ENCODE measurements at places on chromosomes 11 and 22.

DNA sequence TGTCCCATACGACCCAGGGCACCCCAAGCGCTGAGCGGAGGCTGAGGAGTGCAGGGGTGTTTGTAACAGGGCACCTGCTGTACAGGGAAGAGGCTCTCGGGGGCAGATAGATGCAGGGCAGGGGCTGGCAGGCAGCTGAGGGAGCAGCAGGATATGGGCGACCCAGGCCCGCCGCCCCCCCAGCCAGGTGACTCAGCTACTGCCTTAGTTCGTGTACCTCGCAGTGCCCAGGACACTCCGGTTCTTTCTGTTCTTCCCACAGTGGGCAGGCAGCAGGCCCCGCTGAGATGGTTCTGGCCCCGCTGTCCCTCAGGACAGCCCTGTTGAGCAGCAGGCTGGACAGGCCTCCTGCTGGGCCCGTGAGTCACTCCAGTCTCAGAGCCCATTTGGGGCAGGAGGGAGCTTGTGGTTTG, 16.2 kb downstream of the PHLDA2 start:
- DNase-seq, result no peak

- DNase-seq, result no peak
Measured at GRCh38 chr11:12669930-12670329, 4.3 kb upstream of the TEAD1 start.

DNA sequence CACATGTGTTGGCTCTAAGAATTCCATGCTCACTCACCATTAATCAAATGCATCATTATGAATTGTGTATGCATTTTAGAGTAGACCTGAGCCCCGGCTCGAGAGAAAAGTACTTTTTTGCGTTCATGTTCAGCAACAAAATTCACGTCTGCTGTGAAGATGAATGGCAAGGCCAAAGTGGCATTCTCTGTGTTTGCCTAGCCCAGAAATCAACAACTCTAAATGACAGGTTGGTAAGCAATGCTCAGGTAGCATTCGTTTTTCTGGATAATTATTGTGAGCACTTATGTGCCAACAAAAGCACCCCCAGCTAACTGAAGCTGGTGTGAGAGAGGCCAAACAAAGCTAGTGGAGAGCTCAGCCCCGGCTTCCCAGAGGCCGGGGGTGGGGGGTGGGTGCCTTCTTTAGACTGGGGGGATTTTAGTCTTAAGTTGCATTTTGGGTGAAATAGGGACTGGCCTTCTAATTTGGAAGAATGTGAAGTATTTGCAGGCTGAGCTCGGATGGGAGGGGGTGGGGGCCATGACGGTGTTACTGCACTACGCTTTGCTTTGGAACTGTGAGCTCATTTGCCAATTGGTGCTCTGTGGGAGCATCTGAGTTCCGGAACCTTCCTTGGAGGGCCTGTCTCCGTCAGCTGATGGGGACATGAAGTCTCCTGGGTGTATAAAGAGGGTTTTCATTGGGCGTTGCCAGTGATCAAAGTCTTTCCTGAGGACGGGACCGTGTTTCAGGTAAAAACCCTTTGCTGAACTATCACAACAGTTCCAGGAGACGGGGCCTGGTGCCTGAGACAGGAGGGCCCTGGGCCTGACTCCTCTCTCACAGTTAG, 29.0 kb upstream of the ALX4 start:
- DNase-seq, result no peak

GRCh38 chr11:115710426-115710825, 206.2 kb upstream of the CADM1 start:
- no peak for DNase-seq

DNA sequence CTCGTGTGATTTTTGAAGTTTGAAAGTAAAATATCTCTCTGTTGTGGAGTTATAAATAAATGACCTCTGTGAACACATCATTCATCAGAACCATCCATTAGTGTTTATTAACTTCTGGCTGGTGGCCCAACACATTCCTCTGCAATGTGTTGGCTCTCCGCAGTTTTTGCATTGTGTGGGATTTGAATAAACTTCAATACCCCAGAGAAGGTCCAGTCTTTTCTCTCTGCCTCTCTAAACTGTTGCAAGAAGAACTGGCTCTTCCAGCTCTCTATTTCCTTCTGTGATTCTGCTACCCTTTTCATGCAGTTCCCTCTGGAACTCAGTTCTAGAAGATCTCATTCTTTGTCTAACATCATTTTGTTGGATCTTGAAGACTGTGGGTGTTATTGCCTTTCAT, 125.0 kb upstream of the ARHGAP42 start:
- no peak for DNase-seq

- no peak for DNase-seq
Measured at GRCh38 chr22:50686794-50687193, 14.2 kb downstream of the SHANK3 start.

GRCh38 chr11:95660038-95660437, 129.5 kb downstream of the FAM76B start:
- no peak for DNase-seq

DNA sequence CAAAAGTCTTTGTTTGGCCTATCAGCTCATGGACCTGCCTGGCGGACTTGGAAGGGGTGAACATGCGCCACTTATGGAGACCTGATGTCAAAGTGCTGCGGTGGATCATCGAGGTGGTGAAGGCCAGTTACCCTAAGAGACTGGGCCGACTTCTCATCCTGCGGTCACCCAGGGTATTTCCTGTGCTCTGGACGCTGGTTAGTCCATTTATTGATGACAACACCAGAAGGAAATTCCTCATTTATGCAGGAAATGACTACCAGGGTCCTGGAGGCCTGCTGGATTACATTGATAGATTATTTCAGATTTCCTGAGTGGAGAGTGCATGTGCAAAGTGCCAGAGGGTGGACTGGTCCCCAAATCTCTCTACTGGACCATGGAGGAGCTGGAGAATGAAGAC, 17.9 kb downstream of the ALKBH3 start:
- no peak for DNase-seq

DNA sequence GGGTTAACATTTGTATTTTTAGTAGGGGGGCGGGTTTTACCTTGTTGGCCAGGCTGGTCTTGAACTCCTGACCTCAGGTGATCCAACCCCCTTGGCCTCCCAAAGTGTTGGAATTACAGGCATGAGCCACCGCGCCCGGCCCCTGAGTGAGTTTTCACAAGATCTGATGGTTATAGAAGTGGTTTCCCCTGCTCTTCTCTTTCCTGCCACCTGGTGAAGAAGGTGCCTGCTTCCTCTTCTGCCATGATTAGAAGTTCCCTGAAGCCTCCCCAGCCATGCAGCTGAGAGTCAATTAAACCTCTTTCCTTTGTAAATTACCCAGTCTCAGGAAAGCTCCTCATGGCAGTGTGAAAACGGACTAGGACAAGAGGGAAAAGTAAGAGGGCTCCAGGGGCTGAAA, 259.1 kb upstream of the PLET1 start:
- DNase-seq, result no peak

DNA sequence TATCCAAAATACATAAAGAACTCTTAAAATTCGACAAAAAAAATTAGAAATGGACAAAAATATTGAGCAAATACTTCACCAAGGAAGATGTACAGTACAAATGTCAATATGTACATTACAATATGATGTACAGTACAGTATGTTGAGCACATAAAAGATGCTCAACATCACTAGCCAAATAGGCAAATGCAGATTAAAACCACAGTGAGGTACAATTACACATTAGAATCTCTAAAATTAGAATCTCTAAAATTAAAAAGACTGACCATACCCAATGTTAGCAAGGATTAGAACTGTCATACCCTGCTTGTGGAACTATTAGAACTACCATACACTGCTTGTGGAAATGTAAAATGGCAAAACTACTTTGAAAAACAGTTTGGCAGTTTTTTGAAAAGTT, 78.7 kb upstream of the TSPAN18 start:
- DNase-seq, result no peak

- DNase-seq, result no peak
Measured at GRCh38 chr11:61072316-61073109, 29.8 kb upstream of the CD5 start.

DNA sequence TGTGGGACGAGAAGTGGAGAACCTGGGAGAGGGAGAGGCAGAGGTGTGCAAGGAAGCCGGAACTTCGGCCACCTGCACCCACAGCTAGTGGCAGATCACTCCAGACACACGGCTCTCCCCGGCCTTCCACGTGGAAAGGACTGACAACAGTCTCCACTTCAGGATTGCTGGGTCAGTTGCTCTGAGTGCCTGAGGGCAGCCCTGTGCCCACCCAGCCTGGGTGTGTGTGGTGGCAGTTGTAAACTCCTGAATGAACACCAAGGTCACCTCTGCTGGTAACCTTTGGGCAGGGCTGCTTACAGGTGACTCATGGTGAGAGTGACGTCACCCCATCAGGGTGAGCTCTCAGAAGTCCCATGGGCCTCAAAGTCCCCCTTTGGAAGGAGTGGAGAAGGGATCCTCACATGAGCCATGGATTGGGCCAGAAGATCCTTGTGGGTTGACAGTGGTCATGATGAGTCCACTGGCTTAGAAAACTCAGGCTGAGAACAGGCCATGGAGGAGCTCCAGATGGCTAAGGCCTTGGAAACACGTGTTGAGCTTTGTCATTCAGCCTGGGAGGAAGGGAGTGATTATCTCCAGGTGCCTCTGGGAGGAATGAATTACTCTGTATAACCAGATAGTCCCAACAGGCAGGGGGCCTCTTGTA, 71.3 kb downstream of the BCR start:
- DNase-seq, result no peak

DNA sequence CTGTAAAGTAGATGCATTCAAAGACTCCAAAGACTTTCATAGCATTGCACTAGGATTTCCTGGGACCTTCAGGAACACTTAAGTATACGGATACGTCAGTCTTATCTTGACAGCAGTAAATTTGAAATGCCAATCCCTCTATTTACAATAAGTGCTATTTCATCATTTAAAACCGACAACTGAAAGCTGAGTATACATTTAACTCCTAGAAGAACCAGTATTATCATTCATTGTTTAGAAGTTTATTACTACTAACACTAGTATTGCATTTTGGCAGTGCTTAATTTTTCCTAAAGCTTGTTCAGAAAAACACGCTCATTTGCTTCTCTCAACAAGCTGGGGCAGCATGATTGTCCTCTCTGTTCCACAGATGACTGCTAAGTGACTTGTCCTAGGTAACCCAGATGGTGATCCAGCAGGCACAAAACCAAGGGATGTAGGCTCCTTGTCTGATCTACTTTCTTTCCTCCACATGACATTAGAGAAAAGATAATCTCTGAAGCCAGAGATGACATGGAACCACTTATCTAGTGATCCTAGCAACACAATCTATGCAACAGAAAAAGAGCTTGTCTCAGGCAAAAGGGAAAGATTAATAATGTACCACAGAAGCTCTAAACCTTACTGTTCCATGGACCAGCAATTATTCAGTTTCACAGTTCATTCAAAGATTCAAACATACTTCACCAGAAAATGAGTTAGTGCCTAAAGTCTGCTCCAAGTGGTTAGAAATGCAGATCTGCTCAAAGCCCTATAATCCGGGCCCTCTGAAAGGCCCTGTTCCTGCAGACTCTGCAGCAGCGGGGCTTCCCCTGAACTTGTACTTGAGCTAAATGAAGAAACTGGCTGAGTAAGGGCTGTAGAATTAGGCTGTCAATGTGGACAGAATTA, 5.2 kb downstream of the MAML2 start:
- no peak for DNase-seq

DNA sequence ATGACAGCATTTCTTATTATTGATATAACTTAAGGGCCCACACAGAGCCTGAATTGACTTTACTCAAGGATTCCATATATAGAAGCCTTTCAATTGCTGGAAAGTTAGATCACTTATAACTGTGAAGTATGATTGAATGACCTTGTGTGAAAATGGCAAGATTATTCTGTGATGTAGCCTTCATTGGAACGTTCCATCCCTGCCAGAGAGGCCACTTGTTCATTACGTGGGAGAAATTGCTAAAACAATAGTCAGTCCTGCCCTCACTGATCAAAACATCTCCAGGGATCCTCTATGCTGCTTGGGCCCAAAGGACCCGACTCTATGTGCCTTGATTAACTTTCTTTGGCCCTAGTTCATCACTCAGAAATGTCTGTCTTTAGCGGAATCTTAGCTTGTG, 159.5 kb upstream of the BLID start:
- DNase-seq, result no peak

- no peak for DNase-seq
Measured at GRCh38 chr11:22879630-22880029, 19.4 kb upstream of the CCDC179 start.

DNA sequence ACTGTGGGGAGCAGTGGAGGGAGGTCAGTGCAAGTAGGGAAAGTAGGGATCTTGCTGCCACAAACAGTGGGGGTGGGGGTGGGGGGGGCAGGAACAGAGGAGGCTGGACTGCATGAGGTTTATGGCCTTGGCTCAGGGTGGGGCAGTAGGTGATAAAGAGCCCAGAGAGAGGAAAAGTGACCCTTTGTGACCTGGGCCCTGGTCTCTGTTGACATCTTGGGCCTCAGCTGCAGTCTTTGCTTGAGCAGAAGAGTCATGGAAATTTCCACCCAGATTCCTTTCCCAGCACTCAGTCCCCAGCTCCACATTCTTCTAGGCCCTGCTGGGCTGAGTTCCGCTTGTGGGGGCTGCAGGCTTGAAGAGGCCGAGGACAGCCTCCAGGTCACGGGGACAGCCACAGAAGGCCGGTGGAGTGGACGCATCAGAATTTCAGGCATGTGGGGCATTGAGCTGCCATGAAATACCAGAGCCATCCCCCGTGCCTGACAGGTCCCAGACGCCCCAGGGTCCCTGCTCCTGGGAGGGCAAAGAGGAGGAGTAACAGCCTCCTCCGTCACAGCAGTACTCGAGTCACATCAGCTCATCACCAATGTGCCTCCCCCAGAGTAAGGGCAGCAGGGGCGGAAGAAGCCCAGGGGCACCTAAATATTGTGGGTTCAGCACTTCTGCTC, 9.7 kb upstream of the MALAT1 start:
- DNase-seq, result no peak

- DNase-seq, result no peak
Measured at GRCh38 chr11:44608991-44609782, 43.7 kb downstream of the CD82 start.

DNA sequence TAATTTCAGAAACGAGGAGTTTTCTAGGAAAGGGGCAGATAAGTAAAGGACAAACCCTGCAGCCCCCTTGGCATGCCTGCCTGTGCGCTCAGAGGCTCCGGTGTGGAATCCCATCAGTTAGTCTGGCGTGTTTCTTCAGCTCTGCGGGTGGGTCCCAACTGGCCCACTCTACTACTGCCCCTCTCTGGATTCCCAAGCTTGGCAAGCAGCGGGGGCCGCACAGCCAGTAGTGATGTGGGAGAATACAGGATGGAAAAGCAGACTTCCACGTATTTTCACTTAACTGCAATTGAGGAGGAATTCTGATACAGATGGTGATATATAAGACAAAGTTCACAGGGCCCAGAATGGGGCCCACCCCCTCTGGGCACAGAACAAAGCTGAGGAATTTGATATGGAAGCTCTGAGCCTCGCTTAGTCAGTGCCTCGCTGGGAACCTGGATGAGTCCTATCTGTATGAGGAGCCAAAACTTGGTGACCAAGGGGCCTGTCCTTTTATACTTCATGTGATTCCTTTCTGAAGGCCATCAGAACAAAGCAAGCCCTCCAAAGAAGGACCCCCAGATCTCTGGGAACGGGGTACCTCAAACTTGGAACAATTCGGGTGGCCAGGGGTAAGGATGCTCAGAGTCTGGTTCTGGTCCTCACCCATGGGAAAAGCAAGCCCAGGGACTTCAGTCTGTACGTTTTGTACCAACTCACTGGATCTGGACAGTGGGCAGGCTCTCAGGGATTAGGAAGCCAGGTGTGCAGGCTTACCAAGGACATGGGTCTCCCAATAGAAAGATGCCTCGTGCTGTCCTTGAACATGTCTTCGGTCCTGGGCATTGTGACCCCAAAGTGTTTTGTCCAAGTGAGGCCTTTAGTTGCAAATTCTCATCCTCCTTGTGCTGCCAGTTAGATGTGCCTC, 26.0 kb downstream of the RELT start:
- no peak for DNase-seq

GRCh38 chr11:129322941-129323340, 52.7 kb upstream of the BARX2 start:
- no peak for DNase-seq

- no peak for DNase-seq
Measured at GRCh38 chr11:9091044-9091922, at the start of gene SCUBE2. TSS of gene SCUBE2 (minus strand) at chr11:9091599. CDS start at chr11:9091528, 71 bp downstream.
